HS-27A (cell line): ENCODE measurements at places on chromosomes 7 and 10.

DNA sequence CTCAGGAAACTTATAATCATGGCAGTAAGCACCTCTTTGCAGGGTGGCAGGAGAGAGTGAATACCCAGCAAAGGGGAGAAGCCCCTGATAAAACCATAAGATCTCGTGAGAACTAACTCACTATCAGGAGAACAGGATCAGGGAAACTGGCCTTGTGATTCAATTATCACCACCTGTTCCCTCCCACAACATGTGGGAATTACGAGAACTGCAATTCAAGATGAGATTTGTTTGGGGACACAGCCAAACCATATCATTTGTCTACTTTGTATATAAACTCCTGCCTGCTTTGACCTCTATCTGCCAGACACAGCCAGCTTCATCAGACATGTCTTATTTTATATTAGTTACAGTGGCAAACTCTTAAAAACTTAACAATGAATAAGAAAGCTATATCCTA lies 50.4 kb downstream of the ARMC3 start:
- DNase-seq: no peak

GRCh38 chr7:38846280-38846679 lies 62.7 kb downstream of the VPS41 start:
- DNase-seq: no peak

GRCh38 chr10:129880191-129880870 lies 83.7 kb downstream of the EBF3 start:
- no peak for DNase-seq

DNA sequence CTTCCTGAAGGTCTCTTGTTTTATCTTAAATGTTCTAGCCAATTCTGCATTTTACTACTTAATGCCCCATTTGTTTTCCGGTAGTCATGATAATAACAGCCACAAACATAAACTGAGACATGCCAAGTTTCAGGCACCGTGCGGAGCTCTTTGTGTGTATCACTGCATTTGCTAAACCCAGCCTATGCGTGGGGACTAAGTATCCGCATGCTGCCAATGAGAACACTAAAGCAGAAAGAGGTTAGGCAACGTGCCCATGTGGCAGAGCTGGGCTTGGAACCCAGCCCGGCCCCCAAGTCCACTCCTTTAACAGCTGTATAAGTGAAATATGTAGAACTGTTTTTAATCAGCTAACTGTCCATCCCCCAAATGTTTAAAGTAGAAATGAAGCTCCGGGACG lies 54.1 kb downstream of the SLIT1 start:
- DNase-seq: no peak

DNA sequence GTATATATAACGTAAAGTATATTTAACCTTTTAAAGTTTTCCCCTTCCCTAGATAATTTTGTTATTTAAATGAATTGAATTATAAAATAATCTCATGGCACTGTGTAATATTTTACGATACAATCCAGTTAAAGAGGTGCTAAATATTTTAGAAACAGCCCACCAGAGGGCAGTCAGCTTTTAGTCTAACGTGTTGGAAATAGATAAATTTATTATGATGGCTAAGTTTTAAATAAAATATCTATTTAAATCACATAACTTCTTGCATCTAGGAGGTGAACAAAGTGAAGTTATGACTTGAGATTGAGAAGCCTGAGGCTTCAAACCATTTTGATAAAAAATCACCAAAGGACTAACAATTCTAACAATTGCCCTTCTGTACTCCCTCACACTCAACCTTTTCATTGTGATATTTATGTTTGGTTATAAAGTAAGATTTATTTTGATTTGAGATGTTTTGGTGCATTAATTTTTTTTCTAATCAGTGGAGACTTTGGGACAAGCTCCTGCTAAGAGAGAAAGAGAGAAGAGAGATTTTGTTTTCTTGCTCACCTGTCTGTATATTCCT lies 171.5 kb upstream of the SP4 start:
- no peak for DNase-seq

- no peak for DNase-seq
Measured at GRCh38 chr10:17144757-17145156, 15.1 kb upstream of the CUBN start.

- DNase-seq: no peak
Measured at GRCh38 chr7:101564778-101565211, 64.3 kb downstream of the MYL10 start.

- no peak for DNase-seq
Measured at GRCh38 chr7:128422842-128423241, 13.1 kb upstream of the IMPDH1 start.

GRCh38 chr10:67988606-67989005 lies 86.5 kb downstream of the HERC4 start:
- no peak for DNase-seq

GRCh38 chr7:3575753-3576531 lies 274.9 kb downstream of the SDK1 start:
- DNase-seq: no peak
